ENCODE measurements at places on chromosomes 16 and 17. TPM values are rescaled to one million over a fixed set of nuclear protein-coding genes. Genes with fewer than 3 reads are reported as not detected.

DNA sequence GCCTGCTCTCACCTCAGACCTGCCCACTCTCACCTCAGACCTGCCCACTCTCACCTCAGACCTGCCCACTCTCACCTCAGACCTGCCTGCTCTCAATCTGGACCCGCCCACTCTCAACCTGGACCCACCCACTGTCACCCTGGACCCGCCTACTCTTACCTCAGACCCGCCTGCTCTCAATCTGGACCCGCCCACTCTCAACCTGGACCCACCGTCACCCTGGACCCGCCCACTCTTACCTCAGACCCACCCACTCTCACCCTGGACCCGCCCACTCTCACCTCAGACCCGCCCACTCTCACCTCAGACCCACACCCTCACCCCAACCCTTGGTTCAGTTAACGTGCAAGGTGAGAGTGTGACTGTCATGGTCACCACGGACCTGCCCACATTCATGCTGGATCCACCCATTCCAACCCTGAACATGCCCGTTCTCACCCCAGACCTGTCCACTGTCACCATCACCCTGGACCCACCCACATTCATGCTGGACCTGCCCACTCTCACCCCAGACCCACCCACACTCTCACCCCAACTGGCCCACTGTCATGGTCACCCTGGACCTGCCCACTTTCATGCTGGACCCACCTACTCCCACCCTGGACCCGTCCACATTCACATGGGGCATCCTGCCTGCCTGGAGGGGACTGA is 31.2 kb upstream of the ENPP7 start:
- no peak for DNase-seq

DNA sequence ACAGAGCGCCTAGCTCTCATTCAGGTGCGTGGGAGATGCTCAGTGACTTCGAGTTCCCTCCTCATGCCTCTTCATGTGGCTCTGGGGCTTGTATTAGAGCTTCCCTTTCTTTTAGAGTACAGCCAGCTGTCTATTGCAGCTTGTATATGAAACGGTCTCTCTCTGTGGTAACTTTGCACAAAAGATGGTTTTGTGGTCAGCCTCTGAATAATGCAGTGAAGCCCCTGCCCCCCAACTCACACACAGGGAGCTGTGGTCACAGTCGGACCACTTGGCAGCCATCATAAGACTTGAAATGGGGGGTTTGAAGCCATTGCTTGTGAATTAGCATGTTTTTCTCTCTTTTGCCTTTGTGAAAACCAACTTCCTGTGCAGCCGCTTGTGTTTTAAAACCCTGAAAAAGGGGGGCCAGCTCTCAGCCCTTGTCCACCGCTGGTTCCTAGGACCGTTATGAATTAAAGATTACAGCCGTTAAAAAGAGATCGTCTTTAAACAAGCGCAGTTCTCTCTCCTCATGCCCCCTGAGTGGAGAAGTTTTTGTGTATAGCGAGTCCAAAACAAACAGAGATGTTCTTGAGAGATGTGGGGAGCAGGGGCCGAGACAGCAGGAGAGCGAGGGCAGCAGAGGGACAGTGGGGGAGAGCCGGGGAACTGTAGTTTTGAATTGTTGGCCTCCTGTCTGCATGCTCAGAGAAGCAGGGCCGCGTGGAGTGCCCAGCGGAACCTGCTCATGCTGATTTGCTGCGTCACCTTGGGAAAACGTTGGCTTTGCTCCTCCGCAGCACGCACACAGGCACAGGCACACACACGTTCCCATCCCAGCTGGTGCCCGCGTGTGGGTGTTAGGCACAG is 199.0 kb downstream of the MSI2 start:
- no peak for DNase-seq

DNA sequence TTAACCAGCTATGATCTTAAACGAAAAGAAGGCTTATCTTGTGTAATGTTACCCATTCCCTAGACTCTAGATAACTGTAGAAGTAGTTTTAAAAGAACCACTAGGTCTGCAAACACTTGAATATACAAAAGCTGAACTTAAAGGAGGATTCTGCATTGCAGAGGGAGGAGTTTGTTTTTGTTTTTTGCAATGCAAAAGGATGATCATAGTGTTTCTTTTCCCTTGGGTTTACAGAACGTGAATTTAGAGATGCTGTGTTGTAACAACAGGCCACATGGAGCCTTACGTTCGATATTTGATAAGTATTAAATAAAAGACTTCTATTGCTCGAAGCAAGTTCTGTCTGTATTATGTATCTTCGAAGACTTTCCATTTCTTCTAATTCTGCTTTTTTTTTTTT is 77.6 kb downstream of the CHD9 start:
- no peak for DNase-seq

DNA sequence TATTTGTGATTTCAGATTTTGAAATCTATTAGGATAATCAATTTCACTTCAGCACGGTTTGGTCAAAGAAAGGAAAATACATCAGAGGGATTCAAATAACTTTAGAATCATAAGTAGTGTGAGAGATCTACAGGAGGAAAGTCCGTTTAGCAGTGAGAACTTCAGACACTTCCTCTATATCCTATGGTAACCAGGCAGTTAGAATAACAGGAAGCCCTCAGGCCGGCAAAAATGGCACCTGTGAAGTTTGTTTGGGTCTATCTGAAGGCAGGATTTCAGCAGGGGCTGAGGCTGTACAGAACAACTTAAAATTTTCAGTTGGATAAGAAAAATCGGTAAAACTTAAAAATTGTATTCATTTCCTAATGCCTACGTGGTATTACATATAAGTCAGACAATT is 24.9 kb downstream of the KCNJ16 start:
- DNase-seq, result peak; percentile 23

TPSG1 gene
- total RNA-seq, result 22.9 TPM

SLFN13 gene
- 25.0 TPM for total RNA-seq

LASP1 gene
- 93.8 TPM for total RNA-seq

TNRC6C gene
- total RNA-seq, result 2.9 TPM

ENPP7 gene
- total RNA-seq, result not detected

- peak; percentile 70 for DNase-seq
These were observed 19.2 kb downstream of the TMEM114 start for GRCh38 chr16:8571061-8571596.

RHBDL3 gene
- not detected for total RNA-seq

- DNase-seq, result peak; percentile 52
These were observed 17.7 kb downstream of the CCL17 start for GRCh38 chr16:57422026-57422944.

Measured in stomach (tissue), 19 donors.